NCI-H524 (cell line): ENCODE measurements at places on chromosomes 11 and 22.
A peak's percentile ranks its signal among the peaks of the same experiment; 100 is the strongest.

- no peak for DNase-seq
Measured at GRCh38 chr22:44738347-44738715, 14.0 kb upstream of the ARHGAP8 start.

DNA sequence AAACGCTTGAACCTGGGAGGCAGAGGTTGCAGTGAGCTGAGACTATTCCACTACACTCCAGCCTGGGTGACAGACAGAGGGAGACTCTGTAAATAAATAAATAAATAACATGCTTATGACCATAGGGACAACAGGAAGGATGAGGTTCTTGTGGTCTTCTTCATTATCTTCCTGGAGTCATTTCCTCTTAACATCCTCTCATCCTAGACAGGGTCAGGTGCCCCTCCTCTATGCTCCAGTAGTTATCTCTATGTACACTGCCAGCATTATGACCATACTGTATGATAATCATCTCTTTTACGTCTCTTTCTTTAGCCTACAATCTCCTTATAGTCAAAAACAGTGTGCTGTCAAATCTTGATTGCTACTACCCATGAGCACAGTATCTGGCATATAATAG, 17.7 kb downstream of the RAB30 start:
- no peak for DNase-seq

DNA sequence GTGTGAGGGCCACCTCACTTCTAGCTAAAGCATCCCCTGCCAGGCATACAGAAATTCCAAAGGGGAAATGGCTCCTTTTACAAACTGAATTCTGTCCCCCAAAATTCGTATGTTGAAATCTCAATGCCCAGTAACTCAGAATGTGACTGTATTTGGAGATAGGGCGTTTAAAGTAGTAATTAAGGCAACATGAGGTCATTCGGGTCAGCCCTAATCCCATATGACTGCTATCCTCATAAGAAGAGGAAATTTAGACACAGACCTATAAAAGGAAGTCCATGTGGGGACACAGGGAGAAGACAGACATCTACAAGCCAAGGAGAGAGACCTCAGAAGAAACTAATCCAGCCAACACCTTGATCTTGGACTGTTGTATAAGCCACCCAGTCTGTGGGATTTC, 119.1 kb downstream of the CHST1 start:
- DNase-seq, result no peak

- no peak for DNase-seq
Measured at GRCh38 chr11:131906963-131907362, 536.5 kb downstream of the NTM start.

DNA sequence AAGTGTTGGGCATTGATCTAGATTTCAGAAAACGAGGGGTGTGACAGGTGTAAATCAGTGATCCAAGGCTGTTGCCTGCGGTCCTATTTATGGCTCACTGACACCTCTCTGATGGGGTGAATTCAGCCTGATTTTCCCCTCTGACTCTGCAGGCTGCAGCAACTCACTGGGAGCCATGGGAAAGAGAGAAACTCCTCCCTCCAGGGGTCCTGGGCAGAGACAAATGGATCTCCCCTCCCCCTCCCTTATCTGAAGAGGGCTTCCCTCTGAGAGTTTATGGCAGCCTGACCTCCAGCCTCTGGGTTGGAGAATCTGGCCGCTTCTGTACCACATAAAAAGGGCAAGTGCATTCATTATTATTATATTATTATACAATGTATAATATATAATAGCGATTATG, 1.8 kb upstream of the PKNOX2 start:
- no peak for DNase-seq

DNA sequence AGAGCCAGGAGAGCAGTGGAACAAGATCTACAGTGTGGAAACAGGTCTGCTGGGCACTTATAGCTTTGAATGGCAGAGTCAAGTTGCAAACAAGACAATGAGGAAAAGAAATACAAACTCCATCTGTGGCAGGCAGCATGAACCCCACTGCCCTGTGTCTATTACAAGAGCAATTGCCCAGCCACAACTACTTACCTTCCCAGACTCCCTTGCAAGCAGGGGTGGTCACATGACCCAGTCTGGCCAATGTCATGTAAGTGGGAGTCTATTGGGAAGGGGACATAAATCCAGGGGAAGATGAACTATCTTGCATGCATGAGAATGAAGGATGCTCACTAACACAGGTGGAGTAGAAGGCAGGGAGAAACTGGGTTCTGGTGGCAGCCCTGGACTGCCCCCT, 44.1 kb upstream of the RFPL3 start:
- no peak for DNase-seq

GRCh38 chr11:105268404-105269062, 129.0 kb upstream of the CARD18 start:
- DNase-seq, result no peak

DNA sequence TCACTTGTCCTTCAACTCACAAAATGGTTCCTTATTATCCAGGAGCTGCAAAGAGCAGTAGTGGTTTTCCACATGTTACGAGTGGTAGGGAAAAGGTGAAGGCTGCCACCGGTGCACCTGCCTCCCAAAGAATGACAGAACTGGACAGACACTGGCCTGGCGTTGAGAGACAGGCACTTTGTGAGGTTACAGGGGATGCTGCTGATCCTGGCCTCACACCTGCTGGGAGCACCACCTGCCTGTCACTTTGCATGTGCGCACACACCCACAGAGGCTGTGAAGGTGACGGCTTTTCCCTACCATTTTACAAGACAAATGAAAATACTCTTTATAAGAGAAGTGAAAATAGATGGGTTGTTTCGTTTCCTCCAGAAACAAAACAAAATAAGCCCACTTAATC, 175.3 kb upstream of the B3GAT1 start:
- no peak for DNase-seq

GRCh38 chr22:20571531-20572007, 64.2 kb downstream of the MED15 start:
- DNase-seq, result peak; percentile 34
